ENCODE measurements at places on chromosomes 5 and 9.

DNA sequence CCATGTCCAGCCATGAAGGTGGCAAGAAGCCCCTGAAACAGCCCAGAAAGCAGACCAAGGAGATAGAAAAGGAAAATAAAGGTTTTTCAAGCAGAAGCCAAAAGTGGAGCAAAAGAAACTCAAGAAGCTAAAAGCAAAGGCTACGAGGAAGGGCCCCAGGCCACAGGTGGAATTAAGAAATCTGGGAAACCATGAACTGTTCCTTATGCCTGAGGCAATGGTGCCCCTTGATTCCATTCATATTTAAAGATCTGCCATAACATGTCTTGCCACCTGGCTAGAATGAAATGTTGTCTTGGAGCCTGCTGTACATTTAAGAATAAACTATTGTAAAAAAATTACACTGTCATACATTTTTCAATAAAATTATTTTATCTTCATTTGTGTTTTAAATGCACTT lies 59.5 kb upstream of the TARS1 start:
- DNase-seq, result no peak

GRCh38 chr5:5685737-5686136 lies 263.3 kb downstream of the ICE1 start:
- DNase-seq, result no peak

GRCh38 chr5:158670201-158670600 lies 429.5 kb downstream of the EBF1 start:
- no peak for DNase-seq

GRCh38 chr5:35483780-35484179 lies 133.9 kb upstream of the SPEF2 start:
- DNase-seq, result no peak

DNA sequence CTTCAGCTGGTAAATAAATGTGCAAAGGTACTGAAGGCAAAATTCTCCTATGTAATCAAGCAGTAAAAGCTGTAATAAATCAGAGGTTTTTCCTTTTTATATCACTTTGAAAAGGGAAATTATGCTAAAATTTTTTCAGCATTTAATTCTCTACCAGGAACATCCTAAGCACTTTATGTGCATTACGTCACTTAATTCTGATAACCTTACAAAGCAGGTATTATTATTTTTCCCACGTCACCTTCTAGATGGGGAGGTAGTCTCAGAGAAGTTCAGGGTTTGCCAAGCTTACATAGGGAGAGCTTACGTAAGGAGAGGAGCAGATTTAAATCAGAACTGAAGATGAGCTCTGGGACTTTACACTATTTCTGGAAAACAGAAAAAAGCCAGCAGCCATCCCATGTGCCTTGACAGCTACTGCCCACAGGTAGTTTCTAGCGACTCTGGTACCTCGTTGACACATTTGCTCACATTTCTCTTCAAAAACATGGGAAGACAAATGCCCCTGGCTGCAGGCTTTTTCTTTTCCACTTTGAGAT lies 79.0 kb upstream of the IFNK start:
- no peak for DNase-seq

DNA sequence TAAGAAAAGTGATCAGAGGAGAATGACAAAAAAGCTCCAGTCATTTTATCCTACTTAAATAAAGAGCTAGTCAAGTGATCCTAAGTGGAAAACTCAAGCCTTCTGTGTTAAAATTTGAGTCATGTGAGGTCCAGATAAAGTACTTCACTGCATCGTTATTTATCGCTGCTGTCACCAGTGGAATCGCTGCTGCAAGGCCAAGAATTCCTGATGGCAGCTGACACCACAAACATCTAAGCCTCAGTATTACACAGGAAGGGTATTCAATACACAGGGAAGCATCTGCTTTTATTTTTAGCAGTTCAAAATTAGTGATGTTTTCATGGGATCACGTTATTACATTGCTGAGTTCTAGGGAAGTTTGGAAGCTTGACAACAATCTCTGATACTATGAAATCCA lies 190.3 kb downstream of the GOLPH3 start:
- DNase-seq, result no peak

DNA sequence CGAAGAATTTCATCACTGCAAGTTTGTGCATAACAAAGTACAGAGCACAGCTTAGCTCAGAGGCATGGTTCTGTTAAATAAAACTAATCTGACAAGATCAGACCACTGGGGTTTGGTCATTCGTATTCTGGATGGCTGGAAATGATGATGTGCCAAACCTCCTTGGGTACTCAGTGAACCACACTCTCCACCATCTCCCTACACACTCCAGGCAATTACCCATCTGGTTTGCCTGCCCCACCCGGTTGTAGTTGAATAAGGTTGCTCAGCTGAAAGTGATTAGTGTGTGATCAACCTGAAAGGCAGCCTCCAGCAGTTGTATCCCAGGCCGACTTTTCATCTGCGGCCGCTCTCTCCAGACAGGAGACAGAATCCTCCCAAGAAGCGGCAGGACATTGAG lies 371.4 kb downstream of the TLE1 start:
- no peak for DNase-seq

DNA sequence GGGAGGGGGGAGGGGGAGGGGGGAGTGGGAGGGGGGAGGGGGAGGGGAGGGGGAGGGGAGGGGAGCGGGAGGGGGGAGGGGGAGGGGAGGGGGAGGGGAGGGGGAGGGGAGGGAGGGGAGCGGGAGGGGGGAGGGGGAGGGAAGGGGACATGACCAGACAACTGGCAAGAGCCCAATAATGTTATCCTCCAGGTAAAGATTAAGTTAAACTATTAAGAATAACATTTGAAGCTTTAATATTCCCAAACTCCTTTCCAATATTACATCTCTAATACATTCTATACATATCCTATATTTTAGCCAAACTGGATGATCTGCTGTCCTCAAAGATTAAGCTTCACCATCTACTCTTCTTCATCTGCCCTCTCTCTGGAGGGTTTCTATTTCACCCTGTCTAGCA lies 25.8 kb downstream of the C5 start:
- no peak for DNase-seq

DNA sequence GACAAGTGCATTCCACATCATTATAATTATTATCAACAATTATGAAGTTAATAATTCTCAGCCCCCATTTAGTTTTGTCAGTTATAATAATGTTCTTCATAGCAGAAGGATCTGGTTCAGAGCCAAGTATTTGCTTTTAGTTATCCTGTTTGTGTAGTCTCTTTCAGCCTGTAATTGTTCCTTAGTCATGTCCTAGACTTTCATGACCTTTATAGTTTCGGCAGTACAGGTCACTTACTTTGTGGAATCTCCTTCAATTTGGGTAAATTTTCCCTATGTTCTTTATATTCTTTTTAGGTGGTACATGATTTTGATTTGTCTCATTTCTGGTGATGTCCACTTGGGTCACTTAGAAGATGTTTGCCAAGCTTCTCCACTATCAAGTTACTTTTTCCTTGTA lies 34.3 kb downstream of the UBE2R2 start:
- no peak for DNase-seq

DNA sequence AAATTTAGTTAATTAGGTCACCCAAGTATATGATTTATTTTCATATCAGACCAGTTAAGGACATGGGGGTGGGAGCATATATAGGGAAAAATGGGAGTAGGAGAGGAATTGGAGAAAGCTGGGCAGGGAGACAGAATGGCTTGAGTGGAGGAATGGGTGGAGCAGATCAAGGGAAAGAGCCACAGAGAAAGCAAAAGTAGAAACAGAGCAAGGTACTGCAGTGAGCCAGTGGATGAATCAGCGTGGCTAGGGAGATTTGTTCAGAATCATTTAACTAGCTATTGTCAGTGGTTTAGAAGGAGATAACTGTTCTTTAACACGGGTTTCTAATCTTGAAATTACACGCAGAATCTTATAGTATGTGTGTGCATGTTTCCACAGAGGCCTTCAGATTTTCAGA lies 37.4 kb downstream of the SNX24 start:
- DNase-seq, result no peak

DNA sequence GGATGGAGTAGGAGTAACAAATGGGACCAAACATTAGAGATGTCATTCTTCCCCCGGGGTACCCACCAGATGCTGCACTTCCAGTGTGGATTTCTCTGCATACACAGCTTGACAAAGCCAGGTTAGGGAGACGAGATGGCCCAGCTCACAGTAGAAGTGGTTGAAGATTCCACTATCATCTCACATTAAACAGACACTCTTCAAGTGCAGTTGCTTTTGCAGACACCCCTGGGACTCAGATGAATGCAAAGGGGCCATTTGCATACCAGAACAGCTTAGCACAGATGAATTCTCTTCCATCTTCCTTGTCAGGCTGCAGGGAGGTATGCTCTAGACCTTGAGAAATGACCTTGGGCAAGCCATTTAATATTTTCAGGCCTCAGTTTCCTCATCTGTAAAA lies 12.6 kb upstream of the C5orf58 start:
- no peak for DNase-seq

- no peak for DNase-seq
Observed at GRCh38 chr5:167634432-167634831, 657.0 kb upstream of the WWC1 start.

GRCh38 chr5:172716796-172717313 lies 54.1 kb downstream of the DUSP1 start:
- peak; percentile 50 for DNase-seq

DNA sequence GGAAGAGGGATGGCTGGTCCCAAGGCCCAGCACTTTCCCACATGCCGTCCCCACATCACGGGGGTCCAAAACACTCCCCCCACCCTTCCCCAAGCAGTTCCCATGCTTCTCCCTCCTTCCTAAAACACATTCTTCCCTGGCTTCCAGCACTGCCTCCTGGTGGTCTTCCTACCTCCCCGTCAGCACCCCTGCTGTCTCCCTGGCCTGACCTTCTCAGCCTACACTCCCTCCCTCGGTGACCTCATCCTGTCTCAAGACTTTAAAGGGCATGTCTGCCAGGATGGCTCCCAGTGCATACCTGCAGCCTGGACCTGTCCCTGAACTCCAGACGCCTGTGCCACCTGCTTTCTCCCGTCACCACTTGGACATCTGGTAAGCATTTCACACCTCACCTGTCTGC lies 4.3 kb upstream of the NCS1 start:
- DNase-seq, result no peak

- no peak for DNase-seq
Observed at GRCh38 chr9:100600521-100601079, 22.7 kb downstream of the CAVIN4 start.

GRCh38 chr5:133041157-133041784 lies 10.5 kb upstream of the HSPA4 start:
- no peak for DNase-seq

DNA sequence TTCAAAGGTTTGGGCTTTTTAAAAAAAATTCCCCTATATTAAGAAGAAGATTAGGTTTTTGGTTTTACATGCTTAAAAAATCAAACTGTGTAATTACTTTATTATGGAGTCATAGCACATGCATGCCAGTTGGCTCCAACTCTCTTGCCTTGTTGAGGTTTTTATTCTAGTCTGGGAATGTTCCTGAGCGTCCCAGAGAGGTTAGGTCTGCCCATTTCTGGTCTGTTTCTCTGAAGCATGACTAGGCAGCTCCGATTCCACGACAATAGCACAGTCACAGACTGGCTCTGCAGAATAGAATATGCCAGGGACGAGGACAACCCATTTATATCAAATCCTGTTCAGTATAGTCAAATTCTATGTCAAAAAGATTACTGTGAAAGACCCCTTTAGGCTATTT lies 217.0 kb downstream of the PCSK5 start:
- no peak for DNase-seq

- no peak for DNase-seq
Observed at GRCh38 chr5:118144540-118144939, 843.8 kb downstream of the DTWD2 start.

GRCh38 chr5:170444969-170445505 lies 55.9 kb upstream of the KCNMB1 start:
- DNase-seq, result no peak

DNA sequence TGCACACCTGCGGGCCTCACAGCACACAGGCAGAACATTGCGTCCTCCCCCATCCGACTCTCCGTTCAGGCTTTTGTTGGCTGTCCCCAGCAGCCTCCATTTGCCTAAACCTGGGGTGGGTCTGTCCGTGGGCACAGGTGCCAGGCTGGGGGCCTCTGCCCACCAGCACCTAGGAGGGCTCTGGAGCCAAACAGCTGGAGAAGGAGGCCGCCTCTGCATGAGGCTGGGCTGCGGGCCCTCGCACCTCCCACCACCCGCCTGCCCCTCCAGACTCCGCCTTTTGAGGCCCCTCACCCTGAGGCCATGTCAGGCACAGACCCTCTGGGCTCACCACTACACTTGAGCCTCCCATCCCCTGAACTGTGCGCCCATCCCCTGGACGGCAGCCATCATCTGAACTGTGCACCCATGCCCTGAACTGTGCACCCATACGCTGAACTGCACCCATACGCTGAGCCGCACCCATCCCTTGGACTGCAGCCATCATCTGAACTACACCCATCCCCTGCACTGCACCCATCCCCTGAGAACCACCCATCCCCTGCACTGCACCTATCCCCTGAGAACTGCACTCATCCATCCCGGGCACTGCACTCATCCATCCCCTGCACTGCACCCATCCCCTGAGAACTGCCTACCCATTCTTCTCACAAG lies 98.0 kb upstream of the OTULINL start:
- DNase-seq, result no peak

- no peak for DNase-seq
Observed at GRCh38 chr5:109413458-109413857, 3.7 kb upstream of the PJA2 start.

GRCh38 chr5:120382833-120383232 lies 81.3 kb upstream of the PRR16 start:
- no peak for DNase-seq

DNA sequence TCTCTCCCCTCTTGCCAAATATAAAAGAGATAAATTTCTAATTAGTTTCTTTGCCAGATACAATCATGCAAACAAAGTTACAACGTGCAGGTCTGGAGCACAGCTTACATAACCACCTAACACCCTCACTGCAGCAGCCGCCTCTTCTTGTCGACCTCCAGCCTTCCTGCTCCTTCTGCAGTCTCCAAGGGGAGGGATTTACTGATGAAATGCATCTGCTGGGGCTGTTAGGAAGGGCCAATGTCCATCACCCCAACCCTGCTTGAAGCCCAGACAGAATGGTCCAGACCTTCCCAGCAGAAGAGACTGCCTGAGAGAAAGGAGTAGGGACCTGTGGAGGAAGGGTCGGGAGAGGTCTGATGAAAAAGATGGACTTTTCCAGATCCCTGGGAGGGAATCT lies 15.2 kb downstream of the KCNV2 start:
- DNase-seq, result no peak

GRCh38 chr5:102388235-102388634 lies 92.2 kb upstream of the SLCO4C1 start:
- no peak for DNase-seq

- no peak for DNase-seq
Observed at GRCh38 chr5:80975065-80975464, 14.9 kb downstream of the RASGRF2 start.

GRCh38 chr5:62328772-62329491 lies 22.9 kb downstream of the KIF2A start:
- DNase-seq, result no peak

DNA sequence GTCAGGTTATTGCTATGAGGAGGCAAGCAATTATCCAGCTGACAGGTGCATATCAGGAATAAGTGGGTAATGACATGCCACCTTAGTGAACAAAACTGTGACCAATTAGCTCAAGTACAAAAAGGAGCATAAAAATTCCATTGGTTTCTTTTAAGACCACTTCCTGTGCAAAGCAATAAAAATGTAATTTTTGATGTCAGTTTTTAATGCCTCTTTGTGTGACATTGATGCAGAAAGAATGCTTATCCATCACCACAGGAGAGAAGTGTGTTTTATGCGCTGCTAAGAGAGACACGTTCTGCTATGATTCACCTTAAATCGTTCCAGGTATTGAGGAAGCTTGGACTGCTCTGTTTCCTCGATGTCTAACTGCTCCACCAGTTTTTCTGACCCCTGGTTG lies 96.7 kb downstream of the MRPS27 start:
- DNase-seq, result no peak
